ENCODE measurements at places on chromosomes 3 and 15.

DNA sequence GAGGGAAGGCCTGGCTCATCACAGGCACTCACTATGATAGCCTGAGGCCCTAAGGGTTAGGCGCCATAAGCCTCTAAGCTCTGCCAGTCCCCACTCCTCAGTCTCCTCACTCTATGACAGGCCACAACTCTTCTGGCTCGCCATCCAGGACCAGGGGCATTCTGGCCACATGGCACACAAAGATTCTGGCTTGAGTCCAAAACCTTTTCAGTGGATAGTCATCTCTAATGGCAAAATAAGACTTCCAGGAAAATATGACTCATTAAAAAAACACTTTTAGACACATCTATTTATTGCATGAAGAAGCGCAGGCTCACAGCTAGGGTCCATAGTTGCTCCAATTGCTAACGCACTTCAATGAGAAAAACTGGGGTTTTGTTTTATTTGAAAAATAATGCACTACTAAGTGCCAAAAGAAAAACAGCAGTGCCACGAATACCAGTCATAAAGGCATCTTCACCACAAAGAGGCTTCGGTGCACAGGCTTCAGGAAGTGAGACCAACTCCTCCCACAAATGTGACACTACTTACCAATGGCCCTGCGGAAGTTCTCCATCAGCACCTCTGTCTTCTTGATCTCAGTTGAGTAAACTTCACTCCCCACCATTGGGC is 11.1 kb downstream of the RUVBL1 start:
- DNase-seq = peak; percentile 77

DNA sequence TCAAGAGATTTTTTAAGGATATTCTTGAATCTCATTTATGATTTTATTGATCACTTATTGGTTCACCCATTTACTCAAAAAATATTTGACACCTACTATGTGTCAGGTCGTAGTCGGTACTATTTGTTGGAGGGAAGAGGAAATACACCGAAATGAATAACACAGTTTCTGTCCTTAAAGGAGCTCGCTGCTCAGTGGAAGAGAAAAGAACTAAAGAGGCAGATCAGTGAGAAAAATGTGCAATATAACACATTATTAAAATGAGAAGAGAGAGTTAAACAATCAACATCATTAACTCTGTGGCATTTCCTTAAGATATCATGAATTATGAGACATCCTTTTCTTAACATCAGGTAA is 56.1 kb upstream of the ADAMTS9 start:
- DNase-seq = no peak

DNA sequence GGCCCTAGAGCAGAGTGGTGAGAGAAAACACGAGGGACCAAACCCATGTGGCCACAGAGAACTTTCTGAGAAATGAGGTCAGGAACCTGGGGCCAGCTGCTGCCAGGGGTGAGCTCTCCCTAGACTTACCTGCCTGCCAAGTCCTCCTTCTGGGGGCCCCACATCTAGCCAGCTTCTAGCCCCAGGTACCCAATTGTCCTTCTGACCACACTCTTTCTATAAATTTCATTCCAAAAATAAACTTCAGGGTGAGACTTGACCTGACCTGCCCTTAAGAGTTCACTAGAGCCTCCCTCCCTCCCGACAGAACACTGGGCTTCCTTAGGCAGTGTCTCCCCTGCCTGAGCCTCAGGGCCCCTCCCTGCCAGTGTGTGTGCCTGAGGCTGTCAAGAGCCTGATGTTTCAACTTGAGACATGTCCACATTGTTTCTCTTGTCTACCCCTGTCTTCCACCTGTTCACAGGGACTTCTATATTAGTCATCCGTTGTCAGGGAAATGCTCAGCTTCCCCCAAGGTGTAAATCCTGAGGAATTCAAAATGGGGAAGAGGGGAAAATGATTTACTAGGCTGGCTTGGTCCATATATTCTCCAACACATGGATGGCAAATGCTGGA is 312.8 kb upstream of the TLE3 start:
- DNase-seq = no peak

DNA sequence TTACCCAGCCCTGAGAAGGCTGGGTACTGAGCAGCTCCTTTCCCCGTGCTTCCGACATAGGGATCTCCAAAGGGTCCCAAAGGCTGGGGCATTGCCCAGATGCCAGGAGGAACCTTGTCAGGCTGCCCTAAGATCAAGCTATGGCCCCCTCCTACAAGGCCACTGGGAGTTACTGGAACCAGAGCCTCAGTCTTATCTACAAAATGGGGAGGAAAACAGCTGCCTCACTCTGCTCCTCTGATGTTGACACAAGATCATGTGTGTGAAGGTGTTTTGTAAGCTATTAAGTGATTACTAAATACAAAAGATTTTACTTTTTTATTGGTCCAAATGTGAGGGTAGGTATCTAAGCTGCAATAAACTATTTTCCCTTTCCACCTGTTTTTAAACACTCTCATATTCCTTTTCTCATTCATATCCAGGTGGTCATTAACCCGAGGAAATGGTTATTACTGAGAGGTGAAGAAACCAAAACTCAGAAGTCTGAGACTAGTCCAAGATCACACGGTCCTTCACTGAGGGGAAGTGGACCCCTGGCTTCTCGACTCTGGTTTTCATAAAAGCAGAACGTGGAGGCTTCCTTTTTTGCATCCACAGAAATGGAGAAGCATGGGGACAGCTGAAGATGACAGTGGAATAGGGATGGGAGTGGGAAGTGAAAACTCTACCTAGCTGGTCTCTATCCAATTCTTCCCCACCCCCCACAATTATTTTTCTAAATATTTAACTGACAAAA is 1.7 kb downstream of the ARPIN start:
- no peak for DNase-seq

DNA sequence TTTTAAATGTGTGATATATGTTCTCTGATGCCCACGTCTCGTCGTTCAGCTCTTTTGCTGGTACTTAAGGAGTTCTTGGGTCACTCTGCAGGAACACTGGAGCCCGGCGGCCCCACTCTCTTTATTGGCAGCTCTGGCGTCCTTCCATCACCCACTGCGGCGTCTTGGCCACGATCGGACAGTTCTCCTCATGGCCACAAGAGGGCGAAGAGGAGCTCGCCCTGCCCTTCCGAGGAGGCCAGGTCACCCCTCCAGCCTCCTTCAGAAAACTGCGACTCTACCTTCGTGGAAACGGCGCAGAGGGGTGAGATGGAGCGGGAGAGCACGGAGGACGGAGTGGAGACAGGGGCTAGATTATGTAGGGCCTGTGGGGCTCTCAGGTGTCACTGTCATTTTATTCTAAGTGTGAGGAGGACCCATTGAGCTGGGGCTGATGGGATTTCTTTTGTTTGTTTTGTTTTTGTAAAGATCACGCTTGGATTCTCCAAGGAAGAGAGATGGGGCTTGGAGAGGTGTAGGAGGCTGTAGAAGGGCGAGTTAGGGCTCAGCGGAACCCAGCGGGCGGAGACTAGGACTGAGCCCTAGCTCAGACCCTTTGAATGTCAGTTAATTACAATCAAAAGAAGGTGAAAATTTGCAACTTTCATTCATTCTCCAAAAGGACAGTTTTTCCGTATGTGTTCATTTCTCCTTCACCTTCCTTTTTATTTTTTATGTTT is 28.0 kb upstream of the GABRA5 start:
- DNase-seq = no peak

- no peak for DNase-seq
These were observed 57.6 kb upstream of the FRMD4B start for GRCh38 chr3:69443457-69443920.

GRCh38 chr3:50221411-50222168 is 14.4 kb upstream of the GNAI2 start:
- DNase-seq = no peak

GRCh38 chr3:114421204-114421603 is 127.4 kb downstream of the TIGIT start:
- no peak for DNase-seq

- no peak for DNase-seq
These were observed 14.6 kb upstream of the PIK3CA start for GRCh38 chr3:179133575-179133974.

DNA sequence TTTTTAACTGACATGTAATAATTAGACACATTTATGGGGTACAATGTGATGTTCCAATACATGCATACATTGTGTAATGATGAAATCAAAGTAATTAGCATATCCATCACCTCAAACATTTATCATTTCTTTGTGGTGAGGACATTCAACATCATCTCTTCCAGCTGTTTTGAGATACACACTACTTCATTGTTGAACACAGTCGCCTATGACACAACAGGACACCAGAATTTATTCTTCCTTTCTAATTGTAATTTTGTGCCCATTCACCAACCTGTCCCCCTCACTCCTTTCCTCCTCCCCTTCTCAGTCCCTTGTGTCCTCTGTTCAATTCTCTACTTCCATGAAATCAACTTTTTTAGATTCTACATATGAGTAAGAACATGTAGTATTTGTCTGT is 113.4 kb upstream of the CBLB start:
- DNase-seq = no peak

DNA sequence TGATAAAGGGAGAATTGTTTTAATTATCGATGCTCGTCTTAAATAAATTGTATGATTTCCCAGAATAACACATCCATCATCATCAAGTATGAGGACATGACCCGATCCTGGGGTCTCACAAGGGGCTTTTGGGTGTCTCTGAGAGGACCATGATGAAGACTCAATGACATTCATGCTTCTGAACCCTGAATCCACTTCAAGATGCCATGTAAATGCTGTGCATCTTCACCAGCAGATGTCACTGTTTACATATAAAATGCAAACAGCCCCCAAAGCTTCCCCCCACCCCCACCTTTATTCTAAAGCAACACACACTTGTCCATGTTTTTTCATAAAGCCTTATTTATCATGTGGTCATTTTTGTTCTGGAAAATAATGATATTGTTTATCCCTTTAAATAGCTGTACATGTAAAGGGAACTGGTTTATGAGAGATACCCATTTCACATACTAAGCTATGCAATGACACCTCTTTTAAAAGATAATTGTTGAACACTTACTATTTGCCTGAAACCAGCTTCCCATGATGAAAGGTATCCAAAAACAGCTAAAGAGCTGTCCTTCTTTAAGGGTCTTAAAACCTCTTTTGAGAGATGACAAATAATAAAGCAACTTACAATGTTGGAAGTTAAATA is 69.7 kb upstream of the UBE3A start:
- peak; percentile 10 for DNase-seq

GRCh38 chr3:155647206-155647605 is 97.7 kb downstream of the PLCH1 start:
- no peak for DNase-seq

GRCh38 chr3:32340611-32341365 is 50.9 kb upstream of the CMTM7 start:
- no peak for DNase-seq

GRCh38 chr15:88719654-88720053 is 80.8 kb downstream of the ISG20 start:
- no peak for DNase-seq

DNA sequence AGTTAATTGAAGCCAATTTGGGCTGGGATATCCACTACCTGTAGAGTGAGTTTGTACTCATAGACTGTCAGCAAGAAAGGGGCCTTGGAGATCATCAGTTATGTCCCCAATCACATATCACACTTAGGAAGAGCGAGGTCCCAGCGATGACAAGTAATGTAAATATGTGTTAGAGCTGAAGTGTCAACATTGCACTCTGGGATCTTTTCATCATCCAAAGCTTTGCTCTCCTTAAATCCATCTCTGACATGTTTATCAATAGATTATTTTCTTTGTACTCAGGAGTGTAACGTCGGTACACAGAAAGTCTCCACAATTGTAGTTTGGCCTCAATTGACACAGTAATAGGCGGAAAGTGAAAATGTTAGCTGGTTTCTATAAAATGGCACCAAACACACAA is 113.7 kb upstream of the TPRG1 start:
- no peak for DNase-seq

GRCh38 chr3:16064642-16065414 is 109.7 kb upstream of the GALNT15 start:
- peak; percentile 78 for DNase-seq

DNA sequence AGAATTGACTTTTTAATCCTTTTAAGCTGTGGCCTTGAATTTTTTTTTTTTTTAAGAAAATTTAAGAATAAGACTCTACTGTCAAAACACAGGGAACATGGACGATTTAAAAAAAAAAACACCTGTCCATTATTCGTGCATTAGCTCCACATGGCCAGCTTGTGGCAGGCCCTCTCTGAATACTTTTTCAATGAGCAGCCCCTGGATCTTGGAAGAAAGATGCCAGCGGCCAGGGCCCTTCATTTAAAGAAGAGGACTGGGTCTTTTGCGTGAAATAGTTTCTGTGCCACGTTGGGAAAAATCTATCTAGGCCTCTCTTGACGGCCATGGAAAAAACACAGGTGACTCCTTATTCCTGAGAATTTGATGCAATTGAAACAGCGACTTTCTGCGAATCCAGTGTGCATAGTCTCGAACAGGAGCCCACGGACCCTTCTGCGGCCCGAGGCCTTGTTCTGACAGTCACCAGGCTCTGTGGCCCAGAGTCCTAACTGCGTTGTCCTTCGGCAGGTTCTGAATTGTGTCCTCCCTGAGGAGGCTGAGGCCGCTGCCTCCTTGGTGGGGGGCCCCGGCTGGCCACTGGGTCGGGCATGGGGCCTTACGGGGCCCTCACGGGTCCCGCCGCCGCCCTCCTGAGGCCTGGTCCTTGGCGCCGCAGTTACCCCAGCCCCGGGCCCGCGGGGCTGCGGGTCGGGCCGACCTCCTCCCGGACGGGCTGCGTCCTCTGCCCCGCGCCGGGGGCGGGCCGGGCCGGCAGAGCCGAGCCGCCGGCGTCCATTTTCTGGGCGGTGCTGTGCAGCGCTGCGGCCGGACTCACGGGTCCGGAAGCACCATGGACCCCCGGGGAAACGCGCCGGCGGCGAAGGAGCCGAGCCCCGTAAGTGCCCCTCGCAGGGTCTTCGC is 33.5 kb downstream of the ZBTB38 start:
- DNase-seq = no peak

- no peak for DNase-seq
These were observed 13.9 kb downstream of the CEP152 start for GRCh38 chr15:48796930-48797329.

- DNase-seq = no peak
These were observed 150.7 kb downstream of the FNDC3B start for GRCh38 chr3:172189987-172190603.

- no peak for DNase-seq
These were observed 4.6 kb upstream of the ALCAM start for GRCh38 chr3:105362021-105362665.

- DNase-seq = no peak
These were observed 133.4 kb upstream of the BHLHE40 start for GRCh38 chr3:4845882-4846281.

- no peak for DNase-seq
These were observed 374.3 kb downstream of the MAGI1 start for GRCh38 chr3:65664446-65664845.

GRCh38 chr3:99747915-99748314 is 69.7 kb upstream of the CMSS1 start:
- DNase-seq = no peak

GRCh38 chr15:87648278-87648677 is 608.3 kb downstream of the NTRK3 start:
- DNase-seq = no peak

GRCh38 chr3:135918600-135918999 is 46.9 kb upstream of the PPP2R3A start:
- DNase-seq = no peak

DNA sequence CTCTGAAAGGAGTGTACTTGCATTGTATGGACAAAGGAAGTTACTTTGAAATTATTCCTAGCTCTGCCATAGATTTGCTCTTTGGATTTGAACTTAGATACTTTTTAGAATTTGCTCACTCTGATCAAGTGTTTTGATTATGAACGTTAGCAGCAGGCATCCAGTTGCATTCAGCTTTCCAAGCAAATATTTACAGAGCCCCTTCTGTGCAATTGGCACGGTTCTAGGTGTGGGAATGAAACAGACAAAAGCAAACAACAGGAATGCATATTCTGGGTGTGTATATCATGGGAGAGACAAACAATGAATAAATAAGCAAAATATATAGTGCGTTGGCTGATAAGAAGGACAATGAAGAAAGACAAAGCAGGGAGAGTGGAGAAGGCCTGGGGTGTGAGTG is 125.5 kb upstream of the ADAMTS9 start:
- DNase-seq = no peak

Measured in HS-5 (cell line).